ENCODE measurements at places on chromosomes 1 and 21.

DNA sequence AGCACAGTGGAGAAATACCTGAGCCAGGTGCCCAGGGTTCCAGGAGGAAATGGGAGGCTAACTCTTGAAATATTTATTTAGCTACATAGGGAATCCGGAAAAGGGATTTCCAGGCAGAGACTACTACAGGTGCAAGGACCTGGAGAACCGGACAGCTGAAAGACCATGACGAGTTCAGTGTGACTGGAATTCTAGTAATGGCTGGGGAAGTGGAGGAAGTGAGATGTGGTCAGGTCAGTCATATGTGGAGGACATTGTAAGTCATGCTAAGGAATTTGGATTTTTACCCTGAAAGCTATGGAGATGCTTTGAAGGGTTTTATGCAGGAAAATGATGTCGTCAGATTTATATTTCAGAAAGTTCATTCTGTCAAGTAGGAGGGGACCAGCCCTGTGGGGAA is 1.8 kb downstream of the CAP1 start:
- no peak for DNase-seq

GRCh38 chr1:62809788-62810187 is 25.9 kb downstream of the ATG4C start:
- DNase-seq, result no peak

GRCh38 chr1:36912365-36912865 is 121.9 kb downstream of the GRIK3 start:
- DNase-seq, result no peak

- DNase-seq, result no peak
Observed at GRCh38 chr1:172019976-172020375, 178.7 kb downstream of the DNM3 start.

GRCh38 chr1:63112155-63112900 is 210.0 kb upstream of the FOXD3 start:
- no peak for DNase-seq

DNA sequence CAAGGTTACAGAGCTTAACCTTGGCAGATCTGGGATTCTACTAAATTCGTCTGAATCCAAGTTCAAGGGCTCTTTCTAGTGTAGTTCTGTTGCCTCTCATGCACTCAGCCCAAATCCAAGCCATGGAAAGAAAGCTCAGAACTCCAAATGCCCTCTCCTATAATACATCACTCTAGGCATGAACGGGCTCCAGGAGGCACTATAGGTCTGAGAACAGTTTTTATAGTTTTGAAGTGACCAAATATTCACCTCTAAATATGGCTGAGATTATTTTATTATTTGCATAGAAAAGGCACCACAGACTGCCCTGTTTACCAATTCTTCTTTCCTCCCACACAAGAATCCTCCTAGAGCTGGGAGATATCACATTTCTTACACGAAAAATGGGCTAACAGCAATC is 327.9 kb upstream of the BEND5 start:
- DNase-seq, result no peak
